SJSA1 (cell line): ENCODE measurements at places on chromosomes 5 and 9. TPM values are rescaled to one million over a fixed set of nuclear protein-coding genes. Genes with fewer than 3 reads are reported as not detected.

MEGF10 gene
- 0.03 and 0.09 TPM in 2 replicates for total RNA-seq

NMRK1 gene
- total RNA-seq, result 9.8 and 14.1 TPM in 2 replicates

MYO10 gene
- 38.8 and 54.3 TPM in 2 replicates for total RNA-seq

GKAP1 gene
- 0.37 and 19.0 TPM in 2 replicates for total RNA-seq

ZNF366 gene
- not detected in 2 replicates for total RNA-seq

ACER2 gene
- total RNA-seq, result 0.75 and 0.82 TPM in 2 replicates

HRH2 gene
- total RNA-seq, result not detected in 2 replicates

ZBTB43 gene
- 6.5 and 6.8 TPM in 2 replicates for total RNA-seq

DNA sequence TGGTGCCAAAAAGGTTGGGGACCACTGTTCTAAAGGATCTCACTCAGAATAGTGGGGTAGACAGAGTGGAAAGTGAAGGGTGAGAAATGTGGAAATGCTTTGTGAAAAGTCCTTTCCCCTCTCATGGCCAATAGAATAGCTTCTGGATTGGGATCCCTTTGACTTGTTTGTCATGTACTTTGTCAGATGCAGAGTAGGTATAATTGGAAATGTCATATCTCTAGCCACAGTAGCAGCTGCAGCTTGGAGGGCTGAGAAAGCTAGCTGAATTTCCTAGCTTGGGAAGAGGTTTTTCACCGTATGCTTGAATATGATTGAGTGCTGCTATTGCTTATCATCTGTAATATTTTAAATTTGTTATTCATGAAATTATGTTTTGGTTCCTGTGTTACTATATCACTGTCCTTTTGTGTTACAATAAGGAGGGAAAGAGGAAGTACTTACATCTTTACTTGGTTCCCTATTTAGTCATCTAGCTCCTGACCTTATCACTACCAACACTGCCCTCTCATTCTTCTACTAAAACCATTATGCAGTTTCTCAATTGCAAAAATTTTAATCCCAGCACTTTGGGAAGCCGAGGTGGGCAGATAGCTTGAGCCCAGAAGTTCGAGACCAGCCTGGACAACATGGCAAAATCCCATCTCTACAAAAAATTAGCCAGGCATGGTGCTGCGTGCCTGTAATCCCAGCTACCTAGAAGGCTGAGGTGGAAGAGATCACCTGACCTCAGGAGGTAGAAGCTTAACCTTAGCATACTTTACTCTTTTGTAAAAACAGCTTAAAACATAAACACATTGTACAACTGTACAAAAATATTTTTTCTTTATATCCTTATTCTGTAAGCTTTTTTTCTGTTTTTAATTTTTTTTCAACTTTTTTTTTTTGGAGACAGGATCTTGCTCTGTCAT is 12.4 kb downstream of the SLC30A5 start:
- no peak for DNase-seq

DNA sequence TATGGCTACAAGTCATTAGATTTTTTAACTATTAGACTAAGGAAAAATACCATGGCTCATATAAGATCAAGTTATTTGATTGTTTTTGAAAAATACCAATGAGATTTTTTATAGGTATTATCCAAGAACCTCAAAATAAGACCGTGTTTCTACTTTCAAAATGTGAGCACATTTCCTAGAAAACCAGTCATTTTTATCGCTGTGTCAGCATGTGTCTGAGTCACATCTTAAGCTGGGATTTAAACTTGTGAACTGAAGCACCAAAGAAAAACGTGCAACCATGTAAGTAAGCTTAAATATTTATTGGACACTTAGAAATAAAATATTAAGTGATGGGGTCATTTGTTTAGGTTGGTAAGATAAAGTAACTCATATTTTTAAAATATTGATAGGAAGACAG is 1676.0 kb upstream of the NUDT12 start:
- DNase-seq, result no peak

DNA sequence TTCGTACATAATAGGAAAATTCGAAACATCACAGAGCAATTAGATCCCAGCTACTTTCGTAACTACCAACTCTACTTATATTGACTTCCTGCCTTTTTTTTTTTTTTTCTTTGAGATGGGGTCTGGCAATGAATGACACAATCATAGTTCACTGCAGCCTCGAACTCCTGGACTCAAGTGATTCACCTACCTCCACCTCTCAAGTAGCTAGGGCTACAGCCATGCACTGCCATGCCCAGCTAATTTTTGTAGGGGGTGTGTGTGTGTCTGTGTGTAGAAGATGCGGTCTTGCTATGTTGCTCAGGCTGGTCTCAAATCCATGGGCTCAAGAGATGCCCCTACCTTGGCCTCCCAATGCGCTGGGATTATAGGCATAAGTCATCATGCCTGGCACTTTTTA is 5.8 kb upstream of the PAIP2 start:
- no peak for DNase-seq

- DNase-seq, result no peak
Measured at GRCh38 chr9:120872791-120873502, 4.0 kb downstream of the PHF19 start.

GRCh38 chr5:83035373-83036100 is 41.7 kb downstream of the TMEM167A start:
- no peak for DNase-seq

DNA sequence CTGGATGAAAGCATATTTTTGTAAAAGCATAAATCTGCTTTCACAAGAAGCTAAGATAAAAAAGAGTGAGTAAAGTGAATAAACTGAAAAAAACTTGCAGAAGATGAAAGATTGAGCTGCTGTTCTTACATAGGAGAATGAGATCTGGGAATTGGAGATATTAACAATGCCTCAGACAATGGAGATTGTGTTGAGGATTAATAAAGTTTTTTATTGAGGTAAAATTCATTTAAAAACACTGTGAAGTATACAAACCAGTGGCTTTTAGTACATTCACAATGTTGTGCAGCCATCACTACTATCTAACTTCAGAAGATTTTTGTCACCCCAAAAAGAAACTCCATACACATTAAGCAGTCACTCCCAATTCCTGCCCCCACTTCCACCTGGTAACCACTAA is 19.7 kb upstream of the UBLCP1 start:
- DNase-seq, result no peak

DNA sequence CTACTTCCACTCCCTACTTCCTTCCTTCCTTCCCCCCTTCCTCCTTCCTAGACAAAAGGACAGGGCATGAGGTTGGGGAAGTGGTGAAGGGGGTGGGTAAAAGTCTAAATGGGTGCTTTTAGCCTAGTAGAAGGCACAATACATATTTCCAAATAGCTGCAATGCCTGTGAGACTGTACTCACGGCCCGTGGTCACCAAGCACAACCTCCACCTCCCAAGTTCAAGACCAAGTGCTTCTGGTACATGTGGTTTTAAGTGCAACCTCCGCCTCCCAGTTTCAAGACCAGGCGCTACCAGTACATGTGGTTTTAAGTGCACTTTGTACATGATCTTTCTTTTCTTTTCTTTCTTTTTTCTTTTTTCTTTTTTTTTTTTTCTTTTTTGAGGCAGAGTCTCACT is 14.5 kb upstream of the NTNG2 start:
- DNase-seq, result no peak

GRCh38 chr5:42691413-42691937 is 65.1 kb upstream of the CCDC152 start:
- no peak for DNase-seq

GRCh38 chr9:114301798-114302565 is 20.9 kb upstream of the ORM1 start:
- DNase-seq, result no peak

- DNase-seq, result no peak
Measured at GRCh38 chr5:156446526-156446925, 119.6 kb downstream of the SGCD start.

- no peak for DNase-seq
Measured at GRCh38 chr9:12696931-12697622, 3.9 kb downstream of the TYRP1 start.

- no peak for DNase-seq
Measured at GRCh38 chr9:97425973-97426336, 14.1 kb downstream of the TDRD7 start.

DNA sequence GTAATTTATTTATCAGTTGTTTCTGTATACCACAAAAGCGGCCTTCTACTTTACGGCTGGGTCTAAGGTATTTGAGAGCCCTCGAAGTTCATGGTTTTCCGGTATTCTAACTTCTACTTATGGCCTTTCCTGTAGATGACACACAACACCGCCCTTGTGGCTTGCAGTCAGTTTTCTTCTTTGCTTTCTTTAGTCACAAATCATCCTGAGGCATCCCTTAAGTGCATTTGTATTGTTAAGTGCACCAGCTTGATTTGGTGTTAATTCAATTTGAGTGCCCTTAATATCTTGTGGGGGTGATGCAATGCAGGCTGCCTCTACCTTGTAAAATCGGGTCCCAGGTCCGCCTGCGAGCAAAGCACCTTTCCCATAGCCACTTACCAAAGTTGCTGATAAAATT is 511.9 kb downstream of the CCDC171 start:
- no peak for DNase-seq

- DNase-seq, result no peak
Measured at GRCh38 chr5:14343376-14343775, 200.2 kb downstream of the TRIO start.

DNA sequence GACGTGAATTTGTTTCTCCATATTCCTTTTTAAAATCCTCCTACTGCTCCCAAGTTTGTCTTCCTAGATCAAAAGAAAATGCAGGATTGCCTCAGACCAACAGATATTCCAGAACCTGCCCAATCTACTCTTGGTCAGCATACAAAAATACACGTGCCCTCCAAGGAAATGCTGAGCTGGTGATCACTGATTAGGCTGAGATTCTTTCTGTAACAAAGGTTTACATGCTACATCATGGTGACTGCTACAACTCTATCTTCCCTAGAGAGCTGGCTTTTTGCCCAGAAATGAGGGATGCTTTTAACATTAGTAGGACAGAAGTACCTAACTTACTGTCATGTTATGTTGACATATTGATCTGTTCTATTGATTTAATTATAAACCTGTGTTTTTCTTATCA is 35.5 kb downstream of the OR2Y1 start:
- DNase-seq, result no peak

DNA sequence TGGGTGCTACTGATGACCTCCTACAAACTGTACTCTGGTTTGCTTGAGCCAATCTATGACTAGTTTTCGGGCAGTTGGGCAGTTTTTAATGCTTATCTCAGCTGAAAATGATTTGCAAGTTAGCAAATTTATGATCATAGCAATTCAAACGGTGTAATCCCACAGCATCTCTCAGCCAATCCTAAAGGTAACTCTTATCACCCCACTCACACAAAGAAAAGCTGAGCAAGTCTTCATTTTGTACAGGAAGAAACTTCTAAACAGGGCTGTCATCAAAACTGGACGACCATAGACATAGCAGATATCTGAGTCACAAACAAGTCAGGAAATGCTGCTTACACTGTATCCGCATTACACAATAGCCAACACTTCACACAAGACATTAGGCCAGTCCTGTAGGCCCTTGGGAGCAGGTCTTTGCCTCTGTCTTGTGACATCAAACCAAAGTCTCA is 2.6 kb upstream of the ENC1 start:
- DNase-seq, result peak; percentile 82

DNA sequence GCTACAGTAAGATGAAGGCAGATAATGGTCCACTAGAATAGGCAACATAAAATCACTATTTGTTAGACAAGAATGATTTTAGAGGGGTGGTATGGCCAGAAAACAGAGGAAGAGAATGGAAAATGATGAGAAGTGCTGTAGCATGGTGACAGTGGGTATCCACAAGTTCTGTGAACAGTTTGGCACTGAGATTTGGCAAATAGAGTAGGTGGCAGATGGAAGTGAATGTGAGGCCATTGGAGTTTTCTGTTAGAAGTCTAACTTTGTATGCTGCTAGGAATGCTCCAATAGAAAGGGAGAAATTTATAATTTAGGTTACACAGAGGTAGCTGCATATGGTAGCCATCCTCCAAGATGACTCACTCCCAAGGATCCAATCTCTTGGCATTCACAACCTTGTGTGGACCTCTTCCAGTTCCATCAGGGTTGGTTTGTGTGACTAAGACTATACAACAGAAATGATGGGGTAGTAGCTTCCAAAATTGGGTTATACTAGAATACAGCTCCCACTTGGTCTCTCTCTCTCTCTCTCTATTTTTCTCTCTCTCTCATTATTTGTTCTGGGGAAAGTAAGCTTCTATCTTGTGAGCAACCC is 646.9 kb upstream of the ZNF608 start:
- DNase-seq, result no peak

DNA sequence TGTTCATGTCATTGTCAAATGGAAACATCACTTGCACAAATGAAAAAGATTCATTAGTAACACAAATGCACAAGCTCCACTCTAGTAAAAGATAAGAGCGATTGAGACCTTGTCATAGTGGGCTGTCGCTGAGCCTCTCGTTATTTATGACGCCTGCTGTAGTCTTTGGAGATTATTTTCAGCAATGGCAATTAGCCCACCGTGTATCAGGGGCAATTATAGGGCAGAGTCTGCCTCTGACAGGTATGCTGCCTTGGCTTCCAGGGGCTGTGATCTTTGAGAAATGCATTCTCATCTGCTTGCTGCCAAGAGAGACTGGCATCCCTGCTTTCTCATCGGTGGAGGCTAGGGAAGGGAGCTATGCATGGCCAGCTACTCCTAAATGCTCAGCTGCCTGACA is 426.8 kb upstream of the CLINT1 start:
- no peak for DNase-seq

GRCh38 chr9:19619221-19619620 is 169.6 kb downstream of the SLC24A2 start:
- DNase-seq, result no peak

DNA sequence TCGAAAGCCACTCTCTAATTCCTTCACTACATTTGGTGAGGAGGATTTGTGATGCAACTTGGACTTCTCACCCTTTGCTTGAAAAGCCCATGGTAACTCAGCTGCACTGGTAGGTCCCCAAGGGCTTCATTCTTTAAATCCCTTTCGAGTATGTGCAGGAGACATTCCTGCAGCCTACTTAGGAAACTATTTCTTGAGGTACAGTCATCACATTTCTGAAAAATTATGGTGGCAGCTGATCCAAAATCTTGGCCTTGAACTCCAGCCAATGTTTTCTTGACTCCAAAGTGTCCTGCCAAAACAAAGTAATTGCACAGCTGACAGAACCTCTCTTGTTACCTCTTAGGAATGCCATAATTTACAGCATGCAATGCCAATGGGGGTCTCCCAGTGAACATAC is 99.7 kb downstream of the NPR3 start:
- DNase-seq, result no peak

DNA sequence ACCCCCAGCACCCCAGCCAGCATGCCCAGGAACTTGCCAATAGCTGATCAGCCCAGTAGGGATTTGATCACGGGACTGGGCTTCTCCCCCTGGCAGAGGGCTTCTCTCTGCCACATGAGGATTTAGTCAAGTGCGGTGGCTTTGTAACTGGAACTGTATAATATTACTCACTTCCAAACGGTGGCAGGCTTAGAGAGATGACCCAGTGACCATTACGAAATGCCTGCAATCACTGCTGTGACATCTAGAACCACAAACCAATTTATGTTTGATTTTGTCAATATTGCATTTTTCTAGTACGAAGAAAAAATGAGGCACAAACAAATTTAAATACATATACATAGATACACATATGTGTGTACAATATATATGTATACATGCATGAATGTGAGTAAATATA is 192.1 kb downstream of the ERCC6L2 start:
- no peak for DNase-seq

DNA sequence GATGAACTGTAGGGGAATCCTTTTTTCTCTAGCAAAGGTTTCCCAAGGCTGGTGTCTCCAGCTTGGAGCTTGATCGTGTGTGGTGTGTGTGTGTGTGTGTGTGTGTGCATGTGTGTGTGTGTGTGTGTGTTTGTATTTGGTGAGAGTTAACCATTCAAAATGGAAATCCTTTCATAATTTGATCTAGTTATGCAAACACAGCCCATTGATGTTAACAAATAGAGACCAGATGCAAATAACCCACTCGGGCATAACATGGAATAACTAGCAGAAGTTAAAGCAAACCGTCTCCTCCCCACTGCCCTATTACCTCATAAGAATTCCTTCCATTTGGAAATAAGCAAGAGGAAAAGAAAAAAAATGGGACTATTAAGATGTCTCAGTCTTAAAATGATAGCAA is 24.9 kb upstream of the ZSWIM6 start:
- no peak for DNase-seq
